ENCODE measurements at places on chromosomes 4 and X.

GRCh38 chrX:49746306-49746705 lies 50.5 kb upstream of the PAGE1 start:
- DNase-seq, result no peak

- DNase-seq, result no peak
Observed at GRCh38 chr4:61443813-61444510, 243.8 kb downstream of the ADGRL3 start.

DNA sequence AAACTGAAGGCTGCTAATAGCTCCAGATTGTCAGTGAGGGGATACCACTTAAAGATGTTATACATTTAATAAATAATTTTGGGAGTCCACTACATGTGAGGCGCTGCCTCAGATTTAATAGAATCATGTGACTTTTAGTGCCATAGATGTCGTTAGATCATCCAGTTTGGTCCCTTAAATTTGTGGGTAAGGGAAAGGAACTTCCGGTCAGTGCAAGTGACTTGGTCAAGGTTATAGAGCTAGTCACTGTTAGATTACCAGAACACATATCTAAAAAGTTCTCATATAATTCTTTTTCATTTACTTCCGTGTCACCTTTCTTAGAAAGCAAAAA lies 529 bp upstream of the UBA6 start:
- DNase-seq, result no peak

DNA sequence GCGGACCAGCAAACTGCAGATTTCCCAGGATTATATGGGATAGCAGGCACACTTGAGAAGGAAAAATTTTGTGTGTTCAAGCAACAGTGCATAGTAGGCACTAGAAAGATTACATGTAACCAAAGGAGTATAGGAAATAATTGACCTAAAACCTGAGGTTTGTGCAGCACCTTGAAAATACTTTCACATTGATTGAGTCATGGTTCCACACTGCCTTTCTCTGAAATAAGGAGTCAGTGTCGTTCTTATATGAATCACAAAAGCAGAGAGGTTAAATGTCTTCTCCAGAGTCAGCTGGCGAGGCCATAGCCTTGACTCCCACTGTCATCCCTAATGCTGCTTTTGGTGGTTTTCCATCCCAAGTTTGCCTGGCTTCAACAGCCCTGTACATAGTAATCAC lies 138.9 kb downstream of the SOWAHB start:
- no peak for DNase-seq

DNA sequence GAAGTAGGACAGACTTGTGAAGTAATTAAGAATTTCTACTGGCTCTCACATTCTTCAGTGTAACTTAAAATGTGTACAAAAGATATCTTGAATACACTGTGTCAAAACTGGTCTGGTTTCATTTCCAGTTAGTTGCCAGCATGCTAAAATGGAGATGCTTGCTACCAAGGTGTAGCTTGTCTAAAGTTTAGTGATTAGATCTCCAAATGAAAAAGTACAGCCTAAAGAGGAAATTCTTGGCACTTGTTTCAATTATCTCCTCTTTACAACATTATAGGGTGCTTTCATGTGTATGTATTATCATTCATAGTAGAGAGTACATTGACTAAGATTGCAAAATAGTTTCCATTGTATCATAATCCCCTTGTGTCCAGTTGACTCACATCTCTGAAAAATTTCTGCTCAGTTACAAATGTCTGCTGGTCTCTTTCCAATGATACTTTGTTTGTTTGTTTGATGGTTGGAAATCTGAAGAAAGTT lies 97.3 kb upstream of the SPRY1 start:
- DNase-seq, result no peak

DNA sequence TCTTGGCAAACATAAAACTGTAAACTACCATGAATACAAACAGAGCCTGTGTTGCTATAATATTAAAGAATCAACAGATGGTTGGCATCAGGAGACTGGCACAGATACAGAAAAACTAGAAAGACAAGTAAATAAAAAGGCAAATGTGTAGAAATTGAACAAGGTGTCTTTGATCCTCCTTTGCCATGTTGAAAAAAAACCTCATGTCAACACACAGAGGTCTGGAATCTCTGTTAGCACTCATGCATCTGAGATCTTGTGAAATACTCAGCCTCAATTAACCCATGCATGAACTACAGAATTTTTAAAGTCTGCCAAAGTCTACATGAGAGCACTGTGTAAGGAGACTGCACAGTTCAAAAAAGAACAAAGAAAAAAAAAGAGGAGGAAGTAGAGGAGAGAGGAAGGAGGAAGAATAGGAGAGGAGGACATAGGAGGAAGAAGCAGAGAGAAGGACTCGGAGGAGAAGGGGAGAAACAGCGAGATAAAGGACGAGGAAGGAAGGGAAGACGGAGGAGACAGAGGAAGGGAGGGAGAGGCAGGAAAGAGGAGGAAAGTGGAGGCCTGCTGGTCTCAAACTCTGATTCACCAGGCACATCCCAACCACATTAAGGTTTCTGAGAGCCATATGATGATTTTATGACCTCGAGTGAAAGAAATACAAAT lies 52.8 kb downstream of the PRDM5 start:
- DNase-seq, result no peak

DNA sequence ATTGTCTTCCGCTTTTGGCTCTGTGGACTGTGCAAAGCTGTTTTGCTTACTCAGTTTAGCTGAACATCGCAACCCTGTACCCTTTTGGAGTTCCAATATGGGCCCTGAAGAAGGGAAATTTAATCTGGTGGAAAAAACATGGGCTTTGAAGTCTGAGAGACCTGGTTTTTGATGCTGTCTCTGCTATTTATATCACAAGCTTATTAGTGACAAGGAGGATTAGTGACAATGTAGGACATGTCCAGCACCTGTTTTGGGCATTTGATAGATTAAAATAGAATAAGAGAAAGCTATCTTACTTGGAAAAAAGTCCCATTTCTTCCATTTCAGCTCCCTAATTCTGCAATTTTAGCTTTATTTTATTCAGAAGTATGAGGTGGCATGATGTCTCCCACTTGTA lies 417.3 kb downstream of the SPRY1 start:
- no peak for DNase-seq

- peak; percentile 34 for DNase-seq
Observed at GRCh38 chr4:47122592-47123291, 91.4 kb downstream of the GABRB1 start.

DNA sequence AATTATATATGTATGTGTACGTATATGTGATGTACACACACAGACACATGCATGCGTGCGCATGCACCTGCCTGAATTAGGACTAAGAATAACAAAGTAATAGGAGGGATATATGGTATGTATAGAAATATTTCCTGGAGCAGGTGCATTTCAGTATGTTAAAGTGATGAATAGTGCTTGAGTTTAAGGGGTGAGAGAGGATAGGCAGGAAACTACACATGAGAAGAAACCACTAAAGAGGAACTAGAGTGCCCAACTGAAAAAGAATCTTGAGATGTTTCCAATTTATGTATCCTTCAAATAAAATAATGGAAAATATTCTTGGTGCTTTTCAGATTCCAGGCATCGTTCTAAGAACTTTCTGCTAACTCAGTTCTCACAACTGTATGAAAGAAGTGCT lies 52.6 kb upstream of the UNC5C start:
- DNase-seq, result no peak

- DNase-seq, result no peak
Observed at GRCh38 chrX:119735467-119735866, 22.9 kb upstream of the SOWAHD start.

DNA sequence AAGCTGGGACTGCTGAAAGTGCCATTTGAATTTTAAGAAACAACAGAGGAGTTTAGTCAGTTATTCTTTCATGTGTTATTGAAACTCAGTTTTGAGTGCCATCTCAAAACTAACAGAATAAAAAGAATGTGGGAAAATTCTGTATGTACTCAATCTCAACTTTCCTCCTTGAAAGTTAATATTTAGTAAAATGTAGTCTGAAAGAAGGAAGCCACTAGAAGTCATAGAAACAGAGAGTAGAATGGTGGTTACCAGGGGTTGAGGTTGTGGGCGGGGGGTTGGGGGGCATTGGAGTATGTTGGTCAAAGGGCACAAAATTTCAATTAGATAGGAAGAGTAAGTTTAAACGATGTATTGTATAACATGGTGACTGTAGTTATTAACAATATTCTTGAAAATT lies 628.3 kb upstream of the MAGEB2 start:
- DNase-seq, result no peak

DNA sequence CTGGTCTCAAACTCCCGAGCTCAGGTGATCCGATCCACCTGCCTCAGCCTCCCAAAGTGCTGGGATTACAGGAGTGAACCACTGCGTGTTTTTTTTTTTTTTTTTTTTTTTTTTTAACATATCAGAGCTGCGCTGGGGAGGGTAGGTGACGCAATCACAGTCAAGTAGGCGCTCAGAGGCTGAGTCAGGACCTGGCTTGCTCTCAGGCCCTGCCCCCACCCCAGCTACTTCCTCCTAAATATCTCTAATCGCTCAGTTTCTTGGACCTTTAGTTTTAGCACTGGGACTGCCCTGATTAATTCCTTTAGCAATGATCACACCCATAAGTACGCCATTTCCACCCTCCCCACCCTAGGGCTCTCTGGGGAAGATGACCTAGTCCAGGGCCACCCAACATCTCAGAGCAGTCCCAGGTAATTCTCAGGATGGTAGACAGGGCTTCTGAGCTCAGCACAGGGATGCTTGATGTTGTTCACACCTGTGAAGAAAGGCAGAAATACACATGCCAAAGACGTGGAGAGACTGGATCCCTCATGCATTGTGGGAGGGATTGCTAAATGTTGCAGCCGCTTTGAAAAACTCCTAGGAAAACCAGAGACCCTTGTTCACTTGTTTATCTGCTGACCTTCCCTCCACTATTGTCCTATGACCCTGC lies 50.2 kb downstream of the DDX3X start:
- DNase-seq, result peak; percentile 69

- DNase-seq, result no peak
Observed at GRCh38 chrX:154470434-154470833, 8.6 kb downstream of the LAGE3 start.

- DNase-seq, result no peak
Observed at GRCh38 chrX:76919761-76920160, 492.3 kb downstream of the MAGEE1 start.

GRCh38 chr4:139317635-139318034 lies 15.4 kb upstream of the NDUFC1 start:
- no peak for DNase-seq

DNA sequence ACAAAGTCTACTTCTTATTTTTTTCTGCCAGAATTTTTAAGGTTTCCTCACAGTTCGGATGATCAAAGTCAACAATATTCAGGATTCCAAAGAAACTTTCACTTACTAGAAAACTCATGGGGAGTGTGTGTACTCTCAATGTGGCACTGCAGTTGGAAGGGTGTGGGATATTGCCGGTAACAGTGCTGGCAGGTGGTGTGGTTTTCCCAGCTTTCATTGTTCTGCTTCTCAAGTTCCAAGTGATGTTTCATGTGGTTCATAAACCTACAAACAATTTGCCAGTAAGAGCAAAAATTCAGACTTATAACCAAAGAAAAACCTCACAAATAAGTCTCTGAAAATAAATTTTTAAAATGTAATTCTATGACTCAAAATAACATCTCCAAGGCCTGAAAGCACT lies 39.8 kb downstream of the ZNF280C start:
- DNase-seq, result no peak

GRCh38 chr4:76499461-76499860 lies 64.4 kb downstream of the SHROOM3 start:
- DNase-seq, result no peak

DNA sequence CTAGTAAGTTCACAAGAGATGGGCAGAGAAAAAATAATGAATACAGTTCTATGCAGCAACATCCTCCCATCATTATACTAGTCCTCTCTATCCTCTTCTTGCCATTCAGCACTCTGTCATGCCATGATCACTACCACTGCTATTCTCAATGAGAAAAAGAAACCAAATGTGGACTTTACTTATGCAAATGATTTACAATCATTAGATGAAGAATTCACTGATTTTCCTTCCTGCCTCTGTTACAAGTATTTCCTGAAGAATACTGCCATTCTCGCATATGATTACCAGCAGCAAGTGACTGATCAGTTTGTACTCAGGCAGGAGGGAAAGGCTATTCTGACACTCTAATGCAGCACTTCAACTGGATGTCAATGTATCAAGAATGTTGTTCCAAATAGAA lies 50.3 kb downstream of the WDFY3 start:
- DNase-seq, result no peak

DNA sequence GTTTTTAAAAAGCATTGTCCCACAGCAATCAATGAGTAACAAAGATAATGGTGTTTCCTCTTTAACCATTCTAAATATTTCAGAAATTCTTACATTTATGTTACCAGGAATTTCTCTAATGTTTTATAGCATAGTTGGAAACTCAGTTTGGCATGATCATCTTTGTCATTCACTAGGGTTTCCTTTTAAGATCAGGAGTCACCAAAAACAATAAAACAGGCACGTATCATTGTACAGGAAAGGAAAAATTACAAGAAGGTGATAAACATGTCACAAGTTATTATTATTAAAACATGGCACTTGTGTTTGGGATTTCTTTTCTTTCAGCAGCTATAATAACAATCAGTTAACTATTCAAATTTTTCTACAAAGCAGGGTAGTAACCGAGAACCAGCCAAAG lies 84.0 kb downstream of the SLC10A7 start:
- DNase-seq, result no peak
